ENCODE measurements at places on chromosomes 4 and X.

DNA sequence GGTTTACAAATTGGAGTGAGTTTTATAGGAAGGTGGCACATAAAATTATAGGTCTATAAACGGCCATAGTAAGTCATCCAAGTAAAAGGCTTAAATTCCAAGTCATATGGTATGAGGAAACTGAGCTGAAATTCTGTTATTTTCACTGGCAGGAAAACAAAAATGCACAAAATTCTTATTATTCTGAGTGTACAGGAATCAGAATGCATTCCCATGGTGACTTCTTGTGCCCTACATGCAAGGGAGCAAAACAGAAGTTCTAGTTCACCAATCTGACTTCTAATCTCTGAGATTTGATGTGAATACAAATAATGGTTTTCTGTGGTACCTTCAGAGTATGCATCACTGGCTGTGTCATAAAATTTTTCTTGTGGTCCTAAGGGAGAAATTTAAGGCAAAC lies 102.9 kb downstream of the CLCN4 start:
- DNase-seq: no peak
- H3K4me3 ChIP-seq: no peak overlapping the region
- no peaks in the 10 kb centered on the region for H3K4me1 ChIP-seq

DNA sequence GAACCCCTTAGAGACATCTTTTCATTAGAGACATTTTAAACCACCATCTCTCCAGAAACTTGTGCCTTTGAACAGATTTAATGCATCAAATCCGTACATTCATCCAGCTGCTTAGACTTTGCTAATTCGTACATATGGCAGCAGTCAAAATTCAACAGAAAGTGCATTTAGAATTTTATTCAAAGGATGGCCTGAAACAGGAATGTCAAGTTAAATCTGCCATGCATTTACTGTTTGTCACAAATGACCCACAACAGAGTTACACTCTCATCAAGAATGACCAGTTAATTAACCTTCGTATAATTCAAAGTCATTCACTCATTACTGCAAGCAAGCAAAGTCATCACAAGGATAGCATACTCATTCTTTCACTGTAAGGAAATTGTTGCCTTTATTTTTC lies 284.3 kb downstream of the SLC7A11 start:
- H3K27ac ChIP-seq: no peak overlapping the region
- no peaks in the 10 kb centered on the region for H3K27me3 ChIP-seq
- H3K4me1 ChIP-seq: no peaks in the 10 kb centered on the region
- no peak overlapping the region for H3K4me3 ChIP-seq
- no peaks in the 10 kb centered on the region for H3K36me3 ChIP-seq

GRCh38 chr4:186829740-186830449 lies 106.2 kb upstream of the FAT1 start:
- H3K36me3 ChIP-seq: no peaks in the 10 kb centered on the region
- H3K27me3 ChIP-seq: no peaks in the 10 kb centered on the region
- H3K4me1 ChIP-seq: no peaks in the 10 kb centered on the region
- no peak for DNase-seq

GRCh38 chrX:11890836-11891514 lies 132.9 kb downstream of the MSL3 start:
- no peak for DNase-seq
- no peaks in the 10 kb centered on the region for H3K36me3 ChIP-seq

DNA sequence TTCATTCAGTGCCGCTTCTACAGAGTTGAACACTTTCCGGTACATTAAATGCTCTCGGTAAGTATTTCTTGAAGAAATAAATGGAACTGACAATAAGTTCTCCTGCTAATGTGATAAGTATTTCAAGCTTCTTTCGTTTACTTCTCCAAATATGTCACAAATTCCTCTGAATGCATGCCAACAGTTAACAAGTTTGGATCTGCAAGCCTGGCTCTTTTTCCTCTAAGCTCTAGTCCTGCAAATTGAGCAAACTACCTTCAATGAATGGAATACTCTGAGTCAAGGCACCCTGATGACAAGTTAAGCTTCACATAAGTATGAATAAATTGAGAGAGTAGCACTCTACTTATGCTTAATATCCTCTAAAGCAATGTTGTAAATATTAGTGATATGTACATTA lies 403.6 kb downstream of the PDGFC start:
- no peaks in the 10 kb centered on the region for H3K36me3 ChIP-seq
- H3K27ac ChIP-seq: no peak overlapping the region
- no peak overlapping the region for H3K4me3 ChIP-seq
- no peaks in the 10 kb centered on the region for H3K4me1 ChIP-seq
- no peak for DNase-seq
- H3K27me3 ChIP-seq: no peaks in the 10 kb centered on the region

DNA sequence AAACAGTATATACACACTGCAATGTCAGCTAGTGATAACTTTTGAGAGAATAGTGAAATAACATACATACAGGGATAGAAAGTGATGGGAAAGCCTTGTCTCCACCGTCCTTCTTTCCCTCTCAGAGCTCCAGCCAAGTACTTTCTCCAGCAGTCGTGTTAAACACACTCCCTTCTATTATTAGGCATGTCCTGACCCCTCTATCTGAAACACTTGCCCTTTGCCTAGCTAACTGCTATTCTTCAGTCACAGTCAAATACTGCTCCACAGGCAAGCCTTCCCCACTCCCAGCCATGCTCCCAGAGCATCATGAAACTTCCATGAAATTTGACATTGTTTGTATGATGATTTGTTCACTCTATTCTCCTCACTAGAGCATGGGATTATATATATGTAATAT lies 291.1 kb downstream of the TRIML1 start:
- no peak for DNase-seq
- no peak overlapping the region for H3K27ac ChIP-seq
- no peaks in the 10 kb centered on the region for H3K27me3 ChIP-seq
- no peak overlapping the region for H3K4me3 ChIP-seq

GRCh38 chr4:73729534-73730165 lies 10.7 kb upstream of the CXCL8 start:
- no peaks in the 10 kb centered on the region for H3K36me3 ChIP-seq
- no peaks in the 10 kb centered on the region for H3K27me3 ChIP-seq
- no peak overlapping the region for H3K27ac ChIP-seq
- H3K4me3 ChIP-seq: no peak overlapping the region
- H3K4me1 ChIP-seq: no peaks in the 10 kb centered on the region
- DNase-seq: no peak

- peaks cover 5% of the 10 kb centered on the region for H3K4me1 ChIP-seq
- no peak overlapping the region for H3K27ac ChIP-seq
- no peaks in the 10 kb centered on the region for H3K27me3 ChIP-seq
- no peak overlapping the region for H3K4me3 ChIP-seq
- no peak for DNase-seq
- H3K36me3 ChIP-seq: peaks cover 2% of the 10 kb centered on the region
Measured at GRCh38 chr4:106140601-106141000, 175.4 kb downstream of the TBCK start.

GRCh38 chr4:22167201-22167600 lies 218.6 kb upstream of the KCNIP4 start:
- H3K4me1 ChIP-seq: no peaks in the 10 kb centered on the region
- no peak overlapping the region for H3K4me3 ChIP-seq
- no peak overlapping the region for H3K27ac ChIP-seq
- no peak for DNase-seq

GRCh38 chrX:153888344-153888743 lies 2.4 kb upstream of the L1CAM start:
- H3K27ac ChIP-seq: no peak overlapping the region
- H3K27me3 ChIP-seq: peaks cover 8% of the 10 kb centered on the region
- no peak for DNase-seq
- H3K4me3 ChIP-seq: no peak overlapping the region
- H3K4me1 ChIP-seq: no peaks in the 10 kb centered on the region
- H3K36me3 ChIP-seq: peaks cover 1% of the 10 kb centered on the region

DNA sequence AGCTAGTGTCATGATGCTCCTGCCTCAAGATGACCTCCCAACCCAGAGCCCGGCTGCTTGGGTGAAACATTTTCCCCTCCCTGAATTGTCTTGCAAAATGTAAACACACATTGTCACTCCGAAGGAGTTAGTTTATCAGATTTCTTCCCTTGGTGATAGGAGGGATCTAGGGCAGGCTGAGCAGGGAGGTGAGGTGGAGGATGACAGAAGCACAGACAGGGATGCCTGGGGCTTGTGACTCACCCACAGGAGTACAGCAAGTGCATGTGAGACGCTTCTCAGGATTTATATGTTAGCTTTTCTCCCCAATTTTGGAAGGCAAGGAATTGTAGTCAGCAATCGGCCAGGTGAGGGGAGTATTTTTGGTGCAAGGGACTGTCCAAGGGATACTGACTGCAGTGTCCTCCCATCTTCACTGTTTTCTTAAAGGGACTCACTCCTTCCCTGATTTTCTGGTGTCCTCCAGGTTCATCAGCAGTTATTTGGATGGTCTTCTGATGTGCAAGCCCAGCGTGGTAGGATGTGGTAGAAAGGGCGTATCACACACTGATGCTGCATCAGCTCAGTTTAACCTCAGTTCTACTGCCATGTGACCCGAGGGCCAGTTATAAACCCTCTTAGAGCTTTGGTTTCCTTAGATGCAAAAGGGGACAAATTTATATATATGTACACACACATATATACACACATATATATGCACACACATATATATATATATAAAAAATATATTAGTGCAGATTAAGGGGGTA lies 46.2 kb upstream of the IGFBP7 start:
- no peak overlapping the region for H3K4me3 ChIP-seq

Data from central memory CD8-positive, alpha-beta T cell (primary cell).